ENCODE measurements at places on chromosomes 5 and 9.

DNA sequence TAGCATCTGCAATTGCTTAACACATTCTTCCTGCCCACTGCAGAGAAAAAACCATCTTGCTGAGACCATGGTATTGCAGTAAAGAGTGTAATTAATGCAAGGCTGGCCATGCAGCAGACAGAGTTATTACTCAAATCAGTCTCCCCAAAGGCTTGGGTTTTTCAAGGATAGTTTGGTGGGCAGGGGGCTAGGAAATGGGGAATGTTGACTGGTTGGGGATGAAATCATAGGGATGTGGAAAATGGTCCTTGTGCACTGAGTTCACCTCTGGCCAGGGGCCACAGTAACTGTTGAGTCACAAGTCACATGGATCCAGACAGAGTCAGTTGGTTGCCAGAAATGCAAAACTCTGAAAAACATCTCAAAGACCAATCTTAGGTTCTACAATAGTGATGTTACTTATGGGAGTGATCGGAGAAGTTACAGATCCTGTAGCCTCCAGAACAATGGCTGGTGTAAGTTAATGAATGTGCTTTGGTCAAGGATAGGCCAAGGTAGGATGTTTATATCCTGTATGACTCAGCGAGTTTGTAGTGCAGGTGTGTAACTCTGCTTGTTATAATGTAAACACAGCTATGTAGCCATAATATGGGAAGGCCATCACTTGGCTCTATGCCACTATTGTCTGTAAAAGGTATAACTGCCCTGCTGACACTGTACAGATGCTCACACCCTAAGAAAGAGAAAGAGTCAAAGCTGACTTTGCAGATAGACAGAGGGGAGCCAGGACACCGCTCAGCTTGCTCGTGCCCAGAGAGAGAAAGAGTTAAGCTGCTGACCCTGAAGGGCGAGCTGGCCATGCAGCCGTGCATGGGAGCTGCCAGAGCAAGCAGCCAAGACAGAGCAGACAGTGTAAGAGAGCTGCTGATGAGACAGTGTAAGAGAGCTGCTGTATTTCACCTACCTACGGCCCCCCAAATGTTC lies 27.2 kb downstream of the C9orf152 start:
- no peak for DNase-seq

DNA sequence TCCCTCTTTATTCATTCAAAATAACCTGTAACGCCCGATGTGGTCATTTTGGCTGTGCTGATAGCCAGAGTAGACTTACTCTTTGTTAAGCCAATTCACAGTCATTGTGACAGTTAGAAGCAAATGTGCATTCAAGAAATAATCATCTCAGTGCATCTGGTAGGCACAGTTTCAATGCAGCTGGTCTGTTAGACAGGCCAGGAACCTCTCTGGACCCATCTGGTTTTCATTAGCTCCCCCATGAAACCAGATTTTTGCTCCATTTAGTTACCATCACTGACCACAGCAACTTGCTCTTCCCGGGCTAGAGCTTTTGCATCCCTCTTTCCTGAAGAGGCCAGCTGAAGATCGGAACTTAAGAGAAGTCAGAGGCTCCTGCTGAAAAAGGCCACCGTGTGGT lies 284.2 kb downstream of the NSG2 start:
- no peak for DNase-seq

DNA sequence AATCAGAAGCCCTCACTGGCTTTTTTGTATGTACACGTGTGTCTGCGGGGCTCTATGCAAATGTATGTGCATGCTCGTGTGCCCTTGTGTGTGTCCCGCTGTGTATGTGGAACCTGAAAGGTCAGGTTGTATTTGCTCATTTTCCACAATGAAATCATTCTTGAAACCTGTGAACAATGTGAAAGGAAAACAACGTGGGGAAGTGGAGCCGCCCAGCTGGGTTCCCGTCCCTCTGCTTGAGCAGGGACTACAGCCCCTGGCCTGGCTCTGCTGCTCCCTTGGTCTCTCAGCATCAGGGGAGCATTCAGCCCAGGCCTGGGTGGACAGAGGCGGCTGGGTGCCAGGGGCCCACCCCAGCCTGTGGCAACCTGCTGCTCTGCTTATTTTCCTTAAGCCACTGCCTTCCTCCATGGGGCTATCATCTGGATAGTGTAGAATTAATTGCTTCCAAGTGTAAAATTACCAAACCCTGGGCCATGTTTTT lies 3.0 kb downstream of the ECSCR start:
- no peak for DNase-seq

GRCh38 chr9:7370988-7371387 lies 428.6 kb downstream of the DMAC1 start:
- DNase-seq, result no peak

DNA sequence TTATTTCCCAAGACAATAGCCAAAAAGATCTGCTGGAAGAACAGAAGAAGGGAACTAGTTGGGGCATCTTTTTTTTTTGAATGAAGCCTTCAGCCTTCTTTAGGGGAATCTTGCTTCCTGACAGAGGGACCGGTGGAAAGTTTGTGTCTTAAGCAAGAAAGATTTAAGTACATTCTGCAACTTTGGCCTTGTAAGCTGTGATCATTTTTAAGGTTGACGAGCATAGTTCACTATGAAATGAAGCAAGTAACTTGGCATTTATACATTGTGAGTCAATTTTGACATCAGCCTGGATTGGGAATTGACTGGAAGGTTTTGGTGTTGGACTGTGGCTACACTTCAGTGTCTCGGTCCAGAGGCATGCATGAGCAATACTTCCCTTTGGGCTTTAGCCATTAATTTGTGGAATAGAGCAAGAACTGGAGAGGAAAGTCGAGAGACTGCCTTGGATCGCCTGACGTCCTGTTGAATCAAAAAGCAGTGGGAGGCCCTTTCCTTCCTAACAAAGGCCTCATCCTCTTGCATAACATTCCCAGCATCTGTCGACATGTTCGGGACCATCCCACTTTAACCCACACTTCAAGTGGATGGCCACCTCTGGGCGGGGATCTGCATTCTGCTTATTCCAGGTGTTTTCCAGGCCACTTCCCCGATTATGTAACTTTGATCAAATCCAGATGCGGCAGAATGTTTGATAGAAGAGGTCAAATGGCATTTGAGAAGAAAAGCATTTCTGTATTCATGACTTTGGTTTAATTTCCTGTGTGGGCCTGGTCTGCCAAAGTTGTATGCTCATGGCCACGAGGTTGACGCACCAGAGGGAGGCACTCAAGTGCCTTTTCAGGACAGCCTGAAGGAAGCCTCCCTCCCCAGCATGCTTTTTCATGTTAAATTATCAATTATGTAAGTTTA lies 12.5 kb downstream of the ABL1 start:
- DNase-seq, result peak; percentile 33

DNA sequence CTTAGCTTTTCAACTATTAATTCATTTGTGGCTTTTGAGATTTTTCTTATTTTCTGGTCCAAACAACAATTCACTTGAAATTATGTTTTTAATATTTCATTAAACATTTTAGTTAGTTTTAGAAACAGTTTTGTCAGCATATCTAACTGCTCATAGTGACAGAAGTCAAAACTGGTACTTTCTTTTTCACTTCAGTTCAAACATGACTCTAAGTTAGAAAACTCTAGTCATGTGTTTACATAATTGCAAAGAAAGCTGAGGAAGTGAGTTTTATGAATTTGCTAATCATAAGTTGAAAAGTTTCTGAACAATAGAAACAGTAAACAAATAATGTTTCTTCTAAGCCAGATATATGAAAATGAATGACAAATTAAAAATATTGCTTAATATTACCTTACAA lies 1931.0 kb downstream of the EFNA5 start:
- DNase-seq, result no peak

- no peak for DNase-seq
These were observed 818 bp upstream of the FREM1 start for GRCh38 chr9:14911046-14911445.

GRCh38 chr9:71646131-71646530 lies 122.2 kb downstream of the CEMIP2 start:
- DNase-seq, result no peak

DNA sequence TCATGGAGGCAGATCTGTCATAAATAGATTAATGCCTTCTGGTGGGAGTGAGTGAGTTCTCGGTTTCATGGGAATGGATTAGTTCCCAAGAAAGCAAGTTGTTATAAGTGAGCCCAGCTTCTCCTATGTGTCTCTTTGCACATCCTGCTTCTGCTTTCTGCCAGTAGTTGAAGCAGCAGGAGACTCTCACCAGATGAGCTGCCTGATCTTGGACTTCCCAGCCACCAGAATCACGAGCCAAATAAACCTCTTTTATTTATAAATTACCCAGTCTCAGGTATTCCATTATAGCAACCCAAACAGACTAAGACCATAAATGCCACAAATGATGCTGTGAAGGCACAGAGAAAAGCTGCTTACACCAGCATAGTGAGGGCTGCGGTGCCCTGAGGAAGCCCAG lies 28.9 kb downstream of the BHMT start:
- DNase-seq, result no peak

GRCh38 chr5:14588145-14588544 lies 6.6 kb downstream of the OTULINL start:
- DNase-seq, result peak; percentile 18

DNA sequence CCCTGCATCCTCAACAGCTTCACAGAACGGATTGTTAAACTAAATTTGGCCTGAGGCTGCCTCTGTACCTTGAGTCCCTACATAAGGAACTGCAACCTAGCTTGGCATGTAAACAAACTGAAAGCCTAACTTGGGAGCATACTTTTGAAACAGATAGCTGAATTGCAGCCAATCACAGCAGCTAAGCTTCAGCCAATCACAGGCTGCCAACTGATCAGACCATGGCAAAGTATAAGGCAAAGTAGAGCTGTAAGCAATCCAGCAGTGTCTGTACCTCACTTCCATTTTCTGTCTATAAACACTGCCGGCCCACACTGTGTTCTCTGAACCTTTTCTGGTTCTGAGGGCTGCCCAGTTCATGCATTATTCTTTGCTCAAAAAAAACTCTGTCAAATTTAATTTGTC lies 8.9 kb upstream of the ZNF483 start:
- no peak for DNase-seq

- DNase-seq, result no peak
These were observed 52.2 kb upstream of the EDIL3 start for GRCh38 chr5:84436866-84437265.

DNA sequence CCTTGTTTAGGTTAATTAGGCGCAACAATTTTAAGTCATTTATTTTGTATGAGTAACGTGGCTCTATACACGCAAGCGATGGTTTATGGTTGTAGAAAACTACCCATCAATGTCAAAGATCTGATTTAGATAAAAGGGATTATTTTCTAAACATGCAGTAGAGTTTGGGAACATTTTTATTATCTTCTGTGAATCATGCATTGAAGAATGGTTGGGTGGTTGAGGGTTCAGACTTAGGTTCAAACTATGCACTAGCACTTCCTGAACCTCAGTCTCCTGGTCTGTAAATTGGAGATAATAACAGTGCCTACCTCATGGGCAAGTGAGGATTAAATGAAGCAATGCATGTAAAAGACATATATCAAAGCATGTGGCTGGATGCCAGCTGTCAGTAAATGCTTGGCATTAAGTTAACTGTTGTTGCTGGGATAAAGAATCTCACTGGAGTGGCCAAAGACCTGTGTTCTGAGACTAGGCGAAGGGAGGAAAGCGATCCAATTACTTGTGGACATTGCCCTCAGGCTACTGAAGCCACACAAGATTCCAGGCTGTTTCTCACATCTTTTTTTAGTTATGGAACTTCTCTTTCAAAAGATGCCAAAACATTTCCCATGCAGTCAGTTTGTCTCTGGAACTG lies 1.1 kb upstream of the OTULINL start:
- peak; percentile 27 for DNase-seq

- DNase-seq, result no peak
These were observed 317.1 kb downstream of the MAT2B start for GRCh38 chr5:163822548-163822947.

DNA sequence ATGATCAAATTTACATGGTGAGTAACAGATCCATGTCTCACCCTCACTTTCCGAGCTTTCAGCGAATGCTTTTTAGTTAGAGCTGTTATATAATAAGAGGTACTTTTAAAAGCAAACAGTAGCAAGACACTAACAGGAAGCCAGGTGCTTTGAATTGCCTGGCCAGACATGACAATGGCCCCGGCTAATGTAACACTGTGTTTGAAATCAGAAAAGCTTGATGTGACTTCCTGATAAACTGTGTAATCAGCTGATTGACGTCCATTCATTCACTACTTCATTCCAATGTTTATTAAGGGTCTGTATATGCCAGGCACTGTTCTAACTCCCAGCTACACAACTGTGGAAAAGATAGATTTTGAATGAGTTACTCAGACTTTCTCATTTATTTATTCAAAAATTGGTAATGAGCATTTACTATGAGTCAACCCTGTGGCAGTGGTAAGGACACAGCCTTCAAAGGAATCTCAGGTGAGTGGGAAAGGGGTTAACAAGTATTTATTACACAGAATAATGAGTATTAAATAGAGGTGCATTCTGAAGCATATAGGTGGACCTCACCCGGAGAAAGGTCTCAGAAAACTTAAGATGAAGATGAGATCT lies 26.6 kb downstream of the DPYSL3 start:
- no peak for DNase-seq

DNA sequence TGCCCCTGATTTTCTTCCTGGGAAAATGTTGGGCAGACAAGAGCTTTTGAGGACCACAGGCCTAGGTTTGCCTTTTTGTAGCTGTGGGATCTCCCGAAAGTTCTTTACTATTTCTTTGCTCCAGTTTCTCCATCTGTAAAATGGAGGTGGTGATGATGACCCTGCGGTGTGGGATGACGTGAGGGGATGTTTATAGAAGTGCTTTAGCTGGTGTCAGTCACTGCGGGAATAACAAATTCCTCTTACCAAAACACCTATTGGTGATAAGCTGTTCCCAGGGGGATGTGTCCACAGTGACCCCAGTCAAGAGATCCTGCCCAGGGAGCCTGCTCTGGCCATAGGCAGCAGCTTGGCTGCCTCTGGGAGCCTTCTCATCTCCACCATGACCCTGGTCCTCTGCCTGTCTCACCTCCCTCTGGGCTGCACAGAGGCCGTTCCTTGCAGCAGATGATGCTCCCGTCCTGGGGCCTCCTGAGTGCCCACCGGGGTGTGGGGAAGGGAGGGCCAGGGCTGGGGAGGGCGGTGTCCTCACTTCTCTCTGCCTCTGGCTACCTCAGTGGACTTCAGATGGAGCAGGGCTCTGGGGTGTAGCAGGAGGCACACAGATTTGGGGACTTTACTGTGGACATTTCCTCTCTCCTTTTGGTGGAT lies 77.2 kb downstream of the COL15A1 start:
- DNase-seq, result no peak

Measured in hematopoietic multipotent progenitor cell treated with erythropoietin and hydrocortisone succinate and interleukin-3 and kit ligand, for 6 days (in vitro differentiated cells).